ENCODE measurements at places on chromosomes 4 and X.

- no peak for DNase-seq
Measured at GRCh38 chr4:81314897-81315470, 100.0 kb upstream of the PRKG2 start.

- DNase-seq = no peak
Measured at GRCh38 chrX:113833096-113834055, 750.5 kb upstream of the HTR2C start.

GRCh38 chr4:30718021-30718542, 2.1 kb upstream of the PCDH7 start:
- DNase-seq = peak; percentile 89

- no peak for DNase-seq
Measured at GRCh38 chr4:114249561-114249960, 270.1 kb upstream of the ARSJ start.

DNA sequence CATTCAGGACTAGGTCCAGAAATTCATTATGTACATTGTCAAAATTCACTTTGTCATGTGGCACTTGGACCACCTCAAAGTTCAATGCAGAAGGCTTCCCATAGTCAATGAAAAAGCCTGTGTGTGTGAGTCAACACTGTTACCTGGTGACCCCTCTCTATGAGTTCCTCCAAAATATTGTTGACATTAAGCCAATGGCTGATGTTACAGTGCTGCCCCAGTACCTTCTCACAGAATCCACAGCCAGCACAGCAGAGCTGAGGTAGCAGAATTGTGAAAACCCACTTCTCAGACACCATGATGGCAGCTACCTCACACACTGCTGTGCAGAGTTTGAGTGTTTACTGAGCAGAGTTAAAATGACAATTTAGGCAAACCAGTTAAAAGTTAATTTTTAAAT, 22.4 kb upstream of the UGT2B4 start:
- DNase-seq = no peak

GRCh38 chrX:2705046-2705832, 14.1 kb downstream of the CD99 start:
- DNase-seq = no peak

- DNase-seq = peak; percentile 56
Measured at GRCh38 chrX:129984111-129984958, 1.9 kb downstream of the BCORL1 start.

- DNase-seq = no peak
Measured at GRCh38 chr4:121642876-121643585, 53.7 kb downstream of the ANXA5 start.

- DNase-seq = no peak
Measured at GRCh38 chrX:72498782-72499181, 73.9 kb downstream of the HDAC8 start.

DNA sequence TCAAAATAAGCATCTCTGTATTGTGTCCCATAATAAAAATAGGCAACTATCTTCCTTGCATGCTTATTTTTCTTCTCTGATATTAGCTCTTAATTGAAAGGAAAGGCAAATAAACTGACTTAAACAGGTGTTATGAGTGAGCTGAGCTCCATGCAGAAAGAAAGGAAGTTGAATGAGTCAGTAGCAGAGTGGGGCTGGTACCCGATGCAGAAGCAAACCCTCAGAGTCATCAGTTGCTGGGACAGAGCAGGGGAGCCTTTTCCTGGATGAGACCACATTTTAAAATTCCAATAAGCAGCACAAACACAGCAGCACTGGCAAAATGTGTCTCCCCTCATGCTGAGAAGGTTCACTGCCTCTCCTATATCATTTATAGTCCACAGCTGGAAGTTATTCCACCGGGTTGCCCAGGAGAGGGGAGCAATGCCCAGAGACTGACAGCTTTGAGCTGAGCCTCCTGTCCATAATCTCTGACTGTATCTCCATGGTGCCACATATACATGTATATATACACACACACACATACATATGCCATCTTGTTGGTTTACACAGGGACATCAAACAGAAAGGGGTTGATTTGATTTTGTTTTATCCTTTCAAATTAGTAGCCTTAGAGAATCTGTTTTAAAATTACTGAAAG, 274.3 kb upstream of the PPARGC1A start:
- no peak for DNase-seq

- no peak for DNase-seq
Measured at GRCh38 chrX:13741695-13742094, 7.1 kb downstream of the OFD1 start.

DNA sequence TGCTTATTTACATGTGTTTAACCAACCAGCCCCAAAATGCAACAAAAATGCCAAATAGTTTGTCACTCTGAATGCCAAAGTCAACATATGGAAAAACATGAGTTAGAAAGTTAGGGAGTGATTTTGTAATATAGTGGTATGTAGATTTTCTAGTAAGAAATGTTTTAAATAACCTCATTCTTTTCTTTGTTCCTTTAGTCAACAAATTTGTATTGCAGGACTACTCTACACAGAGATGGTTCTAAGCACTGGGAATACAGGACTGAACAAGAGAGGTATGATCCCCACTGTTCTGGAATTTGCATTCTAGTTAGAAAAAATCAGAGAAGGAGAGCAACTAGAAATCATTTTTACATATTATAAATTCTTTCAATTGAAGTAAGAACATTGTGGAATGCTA, 218.8 kb upstream of the ANXA10 start:
- no peak for DNase-seq
